Left cardiac atrium (tissue), 4 donors: ENCODE measurements at places on chromosomes 3 and 15.

GRCh38 chr15:37101980-37102304 is 1.6 kb upstream of the MEIS2 start:
- no peak for DNase-seq

GRCh38 chr15:100394736-100395440 is 53.1 kb upstream of the ADAMTS17 start:
- no peak for DNase-seq

DNA sequence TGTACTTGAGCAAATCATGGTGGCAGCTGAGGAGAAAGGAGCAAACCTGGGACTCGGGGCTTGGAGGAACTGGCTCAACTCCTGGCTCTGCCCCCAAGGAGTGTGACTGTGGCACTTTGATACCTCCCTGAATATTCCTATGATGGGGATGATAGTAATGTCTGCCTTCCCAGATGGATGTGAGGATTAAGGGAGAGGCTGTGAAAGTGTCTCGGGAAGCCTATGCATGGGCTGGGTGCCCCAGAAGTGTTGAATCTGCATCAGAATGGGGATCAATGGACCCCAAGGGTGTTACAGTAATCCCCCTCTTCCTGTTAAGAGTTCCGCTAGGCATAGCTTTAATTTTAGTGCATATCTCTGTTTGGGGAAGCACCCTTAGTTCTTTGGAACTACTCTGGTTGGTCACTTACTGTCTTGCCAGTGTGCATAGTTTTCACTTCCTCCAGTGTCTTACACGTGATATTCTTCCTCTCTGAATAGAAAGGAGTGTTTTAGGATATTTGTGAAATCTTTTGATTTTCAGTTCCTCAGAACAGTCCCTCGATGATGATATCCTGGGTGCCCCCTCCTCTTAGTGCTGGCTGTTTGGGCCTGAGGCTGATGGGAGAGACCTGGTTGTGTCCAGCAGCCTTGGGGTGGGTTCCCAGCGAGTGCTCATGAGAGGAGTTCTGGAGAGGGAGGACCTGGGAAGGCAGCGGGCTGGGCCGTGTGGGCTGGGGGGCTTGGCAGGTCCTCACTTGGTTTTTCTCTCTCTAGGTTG is 97.5 kb downstream of the CHDH start:
- DNase-seq = no peak

DNA sequence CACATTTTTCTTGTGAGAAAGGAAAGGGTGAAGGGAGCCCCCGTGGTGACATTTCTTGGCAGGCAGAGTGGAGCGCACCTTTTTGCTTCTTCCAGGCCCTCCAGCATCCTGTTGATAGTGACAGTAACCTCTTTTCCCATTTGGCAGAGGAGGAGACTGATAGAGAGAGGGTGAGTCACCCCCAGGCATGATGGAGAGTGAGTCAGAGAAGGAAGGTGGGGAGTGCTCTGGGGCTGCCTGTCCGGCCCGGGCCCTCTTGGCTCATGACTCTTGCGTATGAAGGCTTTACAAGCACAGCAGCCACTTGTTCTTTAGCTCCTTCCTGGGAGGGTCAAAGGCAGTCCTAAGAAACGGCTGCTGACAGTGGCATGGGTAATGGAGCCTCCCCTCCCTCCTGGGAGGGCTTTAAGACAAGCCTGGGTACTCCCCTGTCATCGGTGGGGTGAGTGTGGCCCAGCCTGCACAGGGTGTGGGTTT is 16.0 kb downstream of the ANKRD63 start:
- no peak for DNase-seq

DNA sequence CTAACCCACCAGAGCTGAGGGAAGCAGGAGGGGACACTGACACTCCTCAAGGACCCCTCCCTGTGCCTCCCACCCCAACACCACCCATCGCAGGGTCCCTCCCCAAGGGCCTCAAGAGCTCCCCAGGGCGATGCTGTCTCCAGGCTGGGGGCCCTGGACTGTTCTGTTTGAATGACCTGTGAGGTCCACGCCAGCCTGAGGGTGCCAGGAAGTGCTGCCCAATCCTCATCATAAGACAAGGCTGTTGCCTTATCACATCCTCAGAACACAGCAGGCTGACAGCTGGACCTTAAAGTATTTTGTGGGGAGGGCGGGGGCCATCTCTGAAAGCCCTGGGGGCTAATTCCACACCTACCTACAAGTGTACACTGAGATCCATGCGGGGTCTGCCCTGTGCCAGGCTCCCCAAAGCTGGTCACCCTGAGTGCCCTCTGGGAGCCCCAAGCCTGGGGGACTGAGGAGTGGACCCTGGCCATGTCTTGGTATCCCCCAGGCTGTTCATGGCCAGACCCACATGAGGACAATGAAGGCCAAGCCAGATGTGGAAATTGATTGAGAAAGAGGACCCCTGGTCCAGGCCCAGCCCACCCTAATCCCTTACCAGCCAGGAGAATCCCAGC is 23.8 kb upstream of the GOLGA6C start:
- no peak for DNase-seq

DNA sequence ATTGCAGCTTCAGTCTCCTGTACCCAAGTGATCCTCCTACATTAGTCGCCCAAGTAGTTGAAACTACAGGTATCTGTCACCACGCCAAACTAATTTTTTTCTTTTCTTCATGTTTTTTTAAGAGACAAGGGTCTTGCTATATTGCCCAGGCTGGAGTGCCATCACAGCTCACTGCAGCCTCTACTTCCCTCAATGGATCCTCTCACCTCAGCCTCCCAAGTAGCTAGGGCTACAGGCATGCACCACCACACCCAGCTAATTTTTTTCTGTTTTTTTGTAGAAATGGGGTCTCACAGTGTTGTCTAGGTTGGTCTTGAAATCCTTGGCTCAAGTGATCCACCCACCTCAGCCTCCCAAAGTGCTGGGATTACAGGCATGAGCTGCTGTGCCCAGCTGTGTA is 89.5 kb downstream of the ZNF609 start:
- no peak for DNase-seq

- no peak for DNase-seq
Observed at GRCh38 chr3:149600634-149601033, 57.2 kb downstream of the WWTR1 start.

DNA sequence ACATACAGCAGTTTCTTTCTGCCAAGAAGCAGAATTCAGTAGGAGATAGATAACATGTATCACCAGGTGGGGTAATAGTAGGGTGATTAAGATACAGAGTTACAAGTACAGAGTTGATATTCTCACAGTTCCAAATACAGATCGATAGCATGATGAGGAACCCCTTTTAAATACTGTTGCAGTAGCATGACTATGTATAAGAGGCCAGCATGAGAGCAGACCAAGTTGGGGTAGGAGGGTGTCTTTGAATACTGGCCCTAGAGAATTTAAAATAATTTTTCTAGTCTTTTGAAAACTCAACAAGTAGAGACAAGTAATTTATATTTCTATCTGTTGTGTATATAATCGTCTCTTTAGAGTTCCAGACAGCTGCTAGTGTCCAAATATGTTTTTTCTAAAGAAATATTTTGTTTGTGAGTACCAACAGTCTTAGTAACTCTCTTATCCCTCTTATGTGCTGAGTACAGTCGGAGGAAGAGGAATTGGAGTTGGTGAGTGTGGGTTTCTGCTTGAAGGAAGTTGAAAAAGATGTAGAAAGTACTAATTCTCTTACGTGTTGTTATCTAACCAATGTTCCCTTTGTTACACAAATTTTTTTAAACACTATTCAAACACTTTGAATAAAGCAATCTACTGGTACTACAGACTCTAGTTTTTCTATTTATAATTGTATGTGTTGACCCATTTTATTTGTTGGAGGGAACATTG is 30.2 kb downstream of the LYSMD4 start:
- no peak for DNase-seq

DNA sequence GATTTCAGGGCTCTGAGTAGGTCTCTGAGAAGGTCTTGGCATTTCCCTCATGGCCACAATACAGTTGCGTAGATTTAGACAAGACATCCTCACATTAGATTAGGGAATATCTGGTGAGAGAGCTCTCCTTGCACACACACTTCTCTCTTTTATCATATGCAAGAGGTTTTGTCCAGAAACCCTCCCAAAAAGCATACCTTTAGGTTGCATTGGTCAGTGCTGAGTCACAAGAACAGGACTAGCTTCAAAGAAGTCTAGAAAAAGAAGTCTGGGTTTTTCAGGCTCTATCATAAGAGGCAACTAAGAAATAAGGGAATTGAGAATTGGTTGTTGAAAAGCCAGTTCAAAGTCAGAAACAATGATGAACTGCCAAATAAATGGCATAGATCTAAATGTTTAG is 40.1 kb upstream of the MITF start:
- no peak for DNase-seq

DNA sequence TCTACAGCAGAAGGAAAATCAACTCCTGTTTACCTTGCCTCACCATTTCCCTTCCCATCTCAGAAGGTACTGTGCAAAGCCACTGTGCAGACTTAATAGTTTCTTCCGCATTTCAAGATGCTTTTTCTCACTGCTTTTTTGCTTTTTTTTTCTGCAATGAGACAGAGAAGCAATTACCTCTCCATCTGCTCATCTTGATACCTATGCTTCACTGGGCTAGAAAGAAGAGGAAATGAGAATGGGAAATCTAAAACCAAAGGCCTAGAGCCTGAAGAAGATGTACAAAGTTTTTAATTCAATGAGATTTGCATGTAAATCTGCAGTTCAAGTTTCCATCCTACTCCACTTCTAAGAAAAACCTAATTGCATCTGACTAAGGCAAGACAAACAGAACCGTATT is 238.1 kb upstream of the SETMAR start:
- no peak for DNase-seq

- DNase-seq = no peak
Observed at GRCh38 chr15:70687482-70687881, 75.9 kb downstream of the UACA start.
